ENCODE measurements at places on chromosomes 13 and 19.

DNA sequence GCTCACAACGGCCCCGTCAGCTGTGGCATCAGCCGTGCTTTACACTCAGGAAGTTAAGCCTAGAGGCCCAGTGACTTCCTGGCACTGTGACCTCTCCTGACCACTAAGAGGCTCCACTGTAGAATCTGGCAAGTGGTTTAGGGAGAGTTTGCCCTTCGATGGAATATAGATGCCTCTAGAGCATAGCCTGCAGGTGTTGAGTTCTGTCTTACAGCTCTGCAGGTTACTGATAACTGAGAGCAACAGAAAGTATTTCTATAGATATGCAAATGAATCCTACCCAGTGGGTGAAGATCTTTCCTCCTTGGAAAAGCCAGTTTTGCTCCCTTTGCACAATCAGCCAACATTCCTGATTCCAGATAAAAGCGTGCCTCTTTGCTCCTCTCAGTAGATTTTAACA lies 35.8 kb downstream of the ATP12A start:
- DNase-seq: no peak

DNA sequence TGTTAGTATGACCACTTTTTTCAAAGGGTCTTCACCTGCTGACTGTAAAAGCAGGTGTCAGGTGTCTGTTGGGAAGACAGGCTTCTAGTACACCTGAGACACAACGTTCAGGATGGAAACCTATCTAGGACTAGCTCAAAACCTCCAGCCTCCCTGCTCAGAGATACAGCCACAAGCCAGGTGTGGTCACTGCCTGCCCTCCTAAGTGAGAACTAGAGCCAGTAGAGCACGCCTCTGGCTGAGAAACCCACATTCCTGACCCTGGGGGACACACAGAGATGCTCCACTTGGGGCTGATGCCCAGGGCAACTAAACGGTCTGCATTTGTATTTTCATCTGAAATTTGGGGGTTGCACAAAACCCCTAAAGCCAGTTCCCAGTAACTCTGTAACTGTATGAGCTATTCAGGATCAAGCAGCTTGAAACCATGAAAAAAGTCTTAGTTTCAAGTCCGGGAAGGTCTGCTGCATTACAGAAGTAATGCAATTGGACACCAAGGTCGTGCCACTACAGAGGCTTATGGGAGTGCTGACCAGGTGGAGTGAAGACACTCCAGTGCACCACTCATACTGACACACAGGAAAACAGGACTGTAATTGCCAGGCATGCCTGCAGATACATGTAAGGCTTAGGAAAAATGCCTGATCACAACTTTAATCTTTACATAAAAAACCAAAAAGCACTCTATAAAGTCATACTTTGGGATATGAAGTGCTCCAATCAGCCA lies 27.8 kb downstream of the ANKRD10 start:
- no peak for DNase-seq

DNA sequence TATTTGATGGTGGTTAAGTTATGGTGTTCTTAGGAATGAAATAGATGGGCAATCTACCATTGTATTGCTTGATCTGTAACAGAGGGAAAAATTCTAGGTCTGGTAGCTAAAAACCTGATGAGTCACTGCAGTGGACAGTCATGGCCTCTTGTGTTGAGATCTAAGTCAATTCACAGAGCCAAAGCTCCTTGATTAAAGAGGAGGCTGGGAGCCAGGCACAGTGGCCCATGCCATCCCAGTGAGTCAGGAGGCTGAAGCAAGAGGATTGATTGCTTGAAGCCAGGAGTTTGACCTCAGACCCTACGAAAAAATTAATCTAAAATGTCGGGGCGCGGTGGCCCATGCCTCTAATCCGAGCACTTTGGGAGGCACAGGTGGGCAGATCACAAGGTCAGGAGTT lies 67.1 kb upstream of the KPNA3 start:
- no peak for DNase-seq

- DNase-seq: no peak
Measured at GRCh38 chr19:10093295-10094186, 7.4 kb downstream of the SHFL start.

DNA sequence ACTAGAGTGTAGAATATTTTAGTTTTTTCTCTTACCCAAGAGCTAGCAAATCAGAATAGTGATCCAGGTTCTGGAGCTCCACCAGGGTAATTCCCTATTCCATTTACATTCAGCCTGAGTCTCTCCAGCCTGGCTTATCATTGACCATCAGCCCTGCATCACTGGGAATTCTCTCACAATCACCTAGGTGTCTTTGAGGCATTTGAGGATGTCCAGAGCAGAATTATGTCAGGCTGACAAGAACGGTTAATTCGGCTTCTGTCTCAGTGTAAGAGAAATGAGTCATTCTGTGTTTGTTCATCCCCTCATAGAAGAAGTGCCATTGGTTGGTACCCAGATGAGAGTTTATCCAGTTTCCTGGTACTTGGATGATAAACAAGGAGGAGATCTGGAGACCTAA lies 180.5 kb downstream of the ZNF737 start:
- no peak for DNase-seq

- DNase-seq: no peak
Measured at GRCh38 chr19:57351867-57352266, 796 bp downstream of the ZNF304 start.

DNA sequence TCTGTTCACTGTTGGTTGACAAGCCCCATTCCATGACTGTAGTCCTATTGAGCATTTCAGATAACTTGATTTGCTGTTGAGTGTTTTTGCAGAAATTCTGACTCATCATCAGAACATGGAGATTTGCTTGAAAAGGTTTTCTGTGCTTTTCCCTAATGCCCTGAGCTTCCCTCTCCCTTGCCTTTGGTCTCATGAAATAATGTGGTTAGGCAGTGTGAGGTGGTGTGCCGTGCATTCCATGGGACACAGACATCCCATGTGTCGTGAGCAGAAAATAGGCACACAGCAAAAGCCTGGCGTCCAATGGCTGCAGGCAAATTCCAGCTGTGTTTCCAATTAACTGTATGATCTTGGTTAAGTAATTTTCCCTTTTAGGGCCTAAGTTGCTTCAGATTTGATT lies 197.4 kb downstream of the DLEU7 start:
- DNase-seq: no peak

DNA sequence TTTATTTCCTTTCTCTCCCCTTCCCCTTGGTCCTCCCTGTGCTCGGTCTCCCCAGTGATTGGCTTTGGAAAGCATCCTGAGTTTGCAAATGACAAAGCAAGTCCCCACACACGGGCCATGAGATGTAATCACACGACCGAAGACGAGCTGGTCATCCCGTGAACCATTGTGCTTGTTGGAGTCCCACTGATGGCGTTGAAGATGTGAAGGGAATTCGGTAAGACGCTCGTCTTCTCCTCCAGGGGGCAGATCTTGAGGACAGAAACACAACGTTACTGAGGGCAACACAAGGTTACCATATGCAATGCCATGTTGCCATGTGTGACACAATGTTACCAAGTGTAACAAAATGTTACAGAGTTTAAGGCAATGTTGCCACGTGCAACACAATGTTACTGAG lies 42.0 kb upstream of the SLC15A1 start:
- no peak for DNase-seq

GRCh38 chr13:47521890-47522487 lies 479.1 kb downstream of the SUCLA2 start:
- no peak for DNase-seq

DNA sequence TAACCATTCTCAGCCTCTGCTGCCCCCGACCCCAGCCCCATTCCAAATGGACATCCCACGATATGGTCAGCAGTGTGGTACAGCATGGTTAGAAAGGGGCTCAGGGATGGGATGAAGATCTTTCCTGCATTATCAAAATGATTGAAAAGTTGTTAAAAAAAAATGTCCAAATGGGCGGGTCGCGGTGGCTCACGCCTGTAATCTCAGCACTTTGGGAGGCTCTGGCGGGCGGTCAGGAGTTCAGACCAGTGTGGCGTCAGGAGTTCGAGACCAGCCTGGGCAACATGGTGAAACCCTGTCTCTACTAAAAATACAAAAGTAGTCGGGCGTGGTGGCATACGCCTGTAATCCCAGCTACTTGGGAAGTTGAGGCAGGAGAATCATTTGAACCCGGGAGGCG lies 54.3 kb upstream of the ZNF254 start:
- no peak for DNase-seq

- no peak for DNase-seq
Measured at GRCh38 chr19:27741236-27741635, 1471.7 kb downstream of the UQCRFS1 start.
